A549 treated with GW870086 at 1 μM for 4 hours (cell line): ENCODE measurements at places on chromosomes 13 and 19. TPM values are rescaled to one million over a fixed set of nuclear protein-coding genes. Genes with fewer than 3 reads are reported as not detected.

The USHBP1 gene
- not detected in 5 replicates for total RNA-seq

The C19orf67 gene
- total RNA-seq = not detected in 5 replicates

The BRME1 gene
- total RNA-seq = 0.17 to 1.0 TPM (median 0.32 TPM) in 4 of 5 replicates, not detected in the other

The TUBA3C gene
- total RNA-seq = not detected in 5 replicates

The ZNF71 gene
- total RNA-seq = 9.3 to 11.7 TPM (median 10.7 TPM) in 5 replicates

The CYP2A7 gene
- not detected in 5 replicates for total RNA-seq

The VSTM2B gene
- not detected in 5 replicates for total RNA-seq

The ZNF586 gene
- 5.1 to 7.2 TPM (median 6.6 TPM) in 5 replicates for total RNA-seq

The THSD8 gene
- total RNA-seq = 7.3 to 16.4 TPM (median 14.3 TPM) in 4 of 5 replicates, not detected in the other

The KCNC3 gene
- total RNA-seq = 0.95 to 1.5 TPM (median 1.4 TPM) in 5 replicates

The ELSPBP1 gene
- not detected in 5 replicates for total RNA-seq

The HIF3A gene
- not detected in 5 replicates for total RNA-seq

The MCEMP1 gene
- total RNA-seq = not detected in 5 replicates

The SIGLEC5 gene
- not detected in 5 replicates for total RNA-seq

The EID2 gene
- 35.5 to 48.6 TPM (median 43.8 TPM) in 5 replicates for total RNA-seq

The ZNF723 gene
- total RNA-seq = not detected in 5 replicates

The IL27RA gene
- total RNA-seq = 8.3 to 10.3 TPM (median 9.6 TPM) in 5 replicates

The ZNF541 gene
- total RNA-seq = not detected in 5 replicates

The COMP gene
- total RNA-seq = 0.06 to 0.16 TPM (median 0.08 TPM) in 5 replicates

The ZNF536 gene
- total RNA-seq = not detected in 5 replicates

The TNNI3 gene
- 5.9 to 9.6 TPM (median 8.0 TPM) in 5 replicates for total RNA-seq

The PTGER1 gene
- 0.12 to 0.21 TPM (median 0.14 TPM) in 3 of 5 replicates, not detected in the others for total RNA-seq

The IL11 gene
- 14.5 to 19.3 TPM (median 18.6 TPM) in 5 replicates for total RNA-seq

The ZNF888 gene
- total RNA-seq = 0.03 TPM in 1 of 5 replicates, not detected in the others

The ACER1 gene
- total RNA-seq = not detected in 5 replicates
